ENCODE measurements at places on chromosomes 12 and 14.
A peak's percentile ranks its signal among the peaks of the same experiment; 100 is the strongest.

- DNase-seq = no peak
Observed at GRCh38 chr14:26213846-26214575, 383.8 kb downstream of the NOVA1 start.

DNA sequence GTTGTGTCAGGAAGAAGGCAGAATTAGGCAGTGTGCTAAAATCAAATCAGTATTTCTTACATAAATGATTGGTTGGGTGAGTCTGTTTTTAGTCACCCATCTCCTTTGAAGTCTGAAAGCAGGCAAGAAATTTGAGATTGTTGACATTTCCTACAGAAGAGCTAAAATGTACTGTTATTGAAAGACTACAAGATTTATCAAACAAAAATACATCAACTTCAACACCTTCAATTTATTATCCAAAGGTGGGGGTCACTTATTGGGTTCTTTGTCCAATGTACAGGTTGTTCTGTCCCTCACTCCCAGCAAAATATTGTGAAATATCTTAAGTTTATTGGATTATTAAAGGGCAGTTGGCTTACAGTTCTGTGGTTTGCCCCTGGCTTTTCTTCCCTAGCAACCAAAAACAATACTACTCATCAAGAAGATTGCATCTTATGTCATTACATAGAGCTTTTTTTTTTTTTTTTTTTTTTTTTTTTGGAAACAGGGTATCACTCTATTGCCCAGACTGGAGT lies 20.6 kb upstream of the PKP2 start:
- no peak for DNase-seq

DNA sequence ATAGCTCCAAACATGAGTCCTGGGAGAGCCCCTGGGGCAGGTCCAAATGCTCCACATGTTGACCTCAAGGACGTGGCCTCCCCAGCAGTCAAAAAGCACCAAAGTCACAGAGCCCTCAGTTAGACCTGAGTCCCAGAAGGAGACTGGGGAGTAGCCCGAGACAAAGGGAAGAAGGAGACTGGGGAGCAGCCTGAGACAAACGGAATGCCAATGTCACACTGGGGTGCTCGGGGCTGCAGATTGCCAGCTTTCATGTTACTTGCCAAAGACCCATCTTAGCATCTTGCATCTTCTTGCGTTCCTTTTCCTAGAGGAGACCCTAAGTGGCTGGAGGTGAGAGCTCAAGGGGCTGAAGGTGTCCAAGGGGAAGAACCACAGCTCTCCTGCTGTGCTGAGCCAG lies 14.9 kb downstream of the PLEKHD1 start:
- no peak for DNase-seq

DNA sequence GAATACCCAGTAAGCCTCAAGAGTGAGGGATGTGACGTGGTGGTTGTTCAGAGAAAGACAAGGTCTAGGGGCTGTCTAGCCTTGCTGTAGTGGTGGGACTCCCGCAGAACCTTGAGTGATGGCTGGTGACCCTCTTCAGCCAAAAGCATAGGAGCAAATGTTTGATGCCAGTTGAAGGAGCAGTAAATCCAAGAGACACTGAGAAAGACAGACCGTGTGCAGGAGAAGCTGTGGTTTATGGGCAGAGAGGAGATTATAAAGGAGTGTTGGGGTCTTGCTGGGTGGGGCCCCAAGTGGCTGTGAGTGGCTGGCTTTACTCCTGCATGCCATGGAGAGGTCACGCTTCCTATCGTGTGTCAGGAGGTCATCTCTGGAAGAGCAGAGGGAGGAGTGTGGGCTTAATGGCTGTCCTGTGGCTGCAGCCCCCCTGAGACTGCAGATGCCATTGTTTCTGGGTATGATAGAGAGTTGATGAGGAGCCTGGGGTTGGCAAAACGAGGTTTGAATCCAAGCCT lies 152.0 kb upstream of the CCND2 start:
- DNase-seq = no peak

DNA sequence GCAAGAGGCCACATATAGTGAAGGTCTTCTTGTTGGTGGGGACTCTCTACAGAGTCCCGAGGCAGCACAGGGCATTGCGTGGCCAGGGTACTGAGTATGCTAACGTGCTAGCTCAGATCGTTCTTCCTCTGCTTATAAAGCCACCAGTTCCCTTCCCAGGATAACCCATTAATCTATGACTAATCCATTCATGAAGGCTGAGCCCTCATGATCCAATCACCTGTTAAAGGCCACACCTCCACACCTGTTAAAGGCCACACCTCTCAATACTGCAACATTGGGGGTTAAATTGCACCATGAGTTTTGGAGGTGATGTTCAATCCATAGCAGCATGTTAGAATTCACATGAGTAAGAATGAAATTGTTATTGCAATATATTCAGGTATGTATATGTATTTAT lies 12.8 kb upstream of the YARS2 start:
- no peak for DNase-seq

DNA sequence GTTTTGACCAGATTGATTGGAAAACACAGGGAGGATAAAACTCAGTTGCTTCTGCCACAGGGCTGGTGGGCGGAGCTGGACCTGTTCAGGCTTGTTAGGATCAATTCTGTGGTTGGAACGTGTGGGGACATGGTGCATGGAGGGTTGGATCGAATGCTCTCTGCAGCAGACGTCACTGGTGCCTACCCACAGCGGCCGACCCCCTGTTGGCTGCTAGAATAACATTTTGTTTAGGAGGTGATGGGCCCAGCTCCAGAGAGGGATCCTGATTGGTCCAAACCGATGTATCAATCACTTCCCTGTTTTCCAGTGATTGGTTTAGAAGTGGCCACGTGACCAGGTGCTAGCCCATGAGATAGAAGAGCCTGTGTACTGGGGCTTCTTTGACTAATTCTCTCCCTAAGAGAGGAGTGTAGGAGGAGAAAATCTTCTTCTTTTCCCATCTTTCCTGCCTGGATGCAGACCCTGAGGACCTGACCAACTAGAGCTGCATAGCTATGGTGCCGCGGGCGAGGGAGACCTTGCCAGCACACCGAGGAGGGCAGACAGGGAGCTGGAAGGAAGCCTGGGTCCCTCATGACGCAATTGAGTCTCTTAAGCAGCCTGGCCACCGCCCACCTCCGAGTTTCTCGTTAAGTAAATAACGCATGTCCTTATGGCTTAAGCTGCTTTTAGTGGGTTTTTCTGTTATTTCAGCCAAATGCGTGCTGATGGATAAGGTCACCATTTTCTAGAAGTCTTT lies 163.5 kb downstream of the AACS start:
- peak; percentile 50 for DNase-seq

- DNase-seq = no peak
Observed at GRCh38 chr12:55703901-55704761, 3.6 kb downstream of the ITGA7 start.

- no peak for DNase-seq
Observed at GRCh38 chr14:87196436-87196835, 796.5 kb downstream of the GALC start.

DNA sequence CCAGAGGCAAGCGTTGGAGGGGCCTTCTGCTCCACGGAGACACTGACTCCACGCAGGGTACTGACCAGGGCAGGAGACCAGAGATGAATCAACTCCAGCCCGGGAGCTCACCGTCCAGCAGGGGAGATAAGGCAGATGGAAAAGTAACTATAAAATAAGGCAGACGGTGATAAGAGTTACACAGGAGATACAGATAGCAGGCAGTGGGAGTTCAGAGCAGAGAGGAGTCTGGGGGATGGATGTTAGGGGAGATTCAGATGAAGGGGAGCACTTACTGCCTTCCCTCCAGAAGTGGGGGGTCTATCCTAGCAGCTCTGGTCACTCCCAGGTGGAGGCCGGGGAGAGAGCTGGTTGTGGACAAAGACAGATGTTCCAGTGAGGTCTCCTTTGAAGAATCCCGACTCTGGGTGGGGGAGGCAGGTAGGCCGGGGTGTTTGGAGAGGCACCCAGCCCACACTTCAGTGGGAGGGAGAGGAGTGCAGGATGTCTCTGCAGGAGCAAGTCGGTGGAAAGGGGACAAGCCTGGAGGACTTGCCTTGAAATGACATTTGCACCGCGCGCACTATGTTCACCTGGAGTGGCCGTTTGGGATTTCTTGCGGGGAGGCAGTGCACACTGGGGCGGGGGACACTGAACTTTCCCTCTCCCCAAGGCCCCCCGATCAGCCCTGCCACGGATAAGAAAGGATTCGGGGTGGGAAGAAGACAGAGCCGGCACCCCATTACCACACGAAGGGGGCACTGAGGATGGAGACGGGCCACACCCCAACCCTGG lies 1.2 kb downstream of the PITPNM2 start:
- DNase-seq = no peak

- DNase-seq = no peak
Observed at GRCh38 chr14:100290607-100291304, 15.5 kb downstream of the SLC25A29 start.

GRCh38 chr14:95440951-95441350 lies 75.5 kb downstream of the SYNE3 start:
- no peak for DNase-seq

- no peak for DNase-seq
Observed at GRCh38 chr14:92938235-92938875, 15.4 kb downstream of the CHGA start.

GRCh38 chr12:64747695-64748094 lies 11.5 kb downstream of the GNS start:
- no peak for DNase-seq

DNA sequence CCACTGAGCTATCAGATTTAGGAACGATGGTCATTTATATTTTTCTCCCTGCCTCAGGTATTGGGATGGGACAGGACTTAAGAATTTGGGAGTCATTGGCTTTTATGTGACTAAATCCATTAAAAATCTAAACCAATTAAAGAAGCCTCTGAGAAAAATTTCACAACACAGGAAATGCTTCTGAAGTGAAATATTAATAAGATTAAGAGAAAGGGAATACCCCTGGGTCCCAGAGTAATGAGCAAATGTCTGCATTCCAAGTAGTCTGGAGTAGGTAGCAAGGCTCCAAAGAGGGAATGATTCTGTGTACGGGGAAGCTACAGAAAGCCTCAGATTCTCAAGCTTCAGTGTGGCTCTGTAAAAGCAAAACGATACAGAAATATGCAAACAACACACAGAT lies 707 bp upstream of the MED6 start:
- DNase-seq = no peak

DNA sequence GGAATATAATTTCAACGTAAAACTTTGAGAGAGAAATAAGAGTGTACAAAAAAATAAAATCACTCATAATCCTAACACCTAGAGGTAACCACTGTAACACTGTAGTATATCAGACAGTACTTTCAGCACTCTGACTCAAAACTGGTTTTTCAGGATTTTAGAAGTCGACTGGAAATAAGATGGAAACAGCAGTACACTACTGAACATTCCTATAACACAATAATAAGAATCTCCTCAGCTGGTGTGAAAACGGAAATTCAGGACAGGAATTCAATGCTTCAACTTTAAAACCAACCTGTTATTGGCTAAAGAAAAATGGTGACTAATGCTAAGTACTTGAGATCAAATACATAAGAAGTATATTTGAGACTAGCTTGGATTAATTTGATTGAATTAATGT lies 12.3 kb upstream of the PITPNM2 start:
- DNase-seq = no peak

- no peak for DNase-seq
Observed at GRCh38 chr14:60079723-60080122, 12.0 kb upstream of the PCNX4 start.

Data from iPS DF 19.7 (cell line).